Activated CD4-positive, alpha-beta T cell treated with anti-CD3 and anti-CD28 coated beads, Interleukin-2, amount 50 U/mL, for 16 hours (primary cell): ENCODE measurements at places on chromosomes 5 and 9.
A peak's percentile ranks its signal among the peaks of the same experiment; 100 is the strongest.

- DNase-seq = no peak
These were observed 138.3 kb downstream of the ZDHHC21 start for GRCh38 chr9:14554886-14555285.

DNA sequence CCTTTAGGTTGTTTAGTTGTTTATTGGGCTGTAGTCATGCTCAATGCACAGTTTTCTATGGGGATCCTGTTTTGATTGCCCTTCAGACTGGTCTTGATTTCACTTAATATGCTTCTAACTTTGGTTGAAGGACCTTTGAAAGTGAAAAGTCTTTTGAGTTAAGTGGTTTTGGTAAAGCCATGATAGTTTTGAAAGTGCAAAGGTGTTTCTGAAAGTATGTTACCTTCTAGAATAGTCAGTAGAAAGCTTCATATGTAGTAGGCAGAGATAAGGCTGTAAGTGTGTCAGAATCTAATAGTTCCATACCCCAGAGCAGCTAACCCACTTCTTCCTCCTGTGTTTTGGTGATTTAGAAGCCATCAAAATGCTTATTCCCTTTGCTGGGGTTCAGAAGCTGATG is 46.1 kb downstream of the RASGRF2 start:
- DNase-seq = no peak

DNA sequence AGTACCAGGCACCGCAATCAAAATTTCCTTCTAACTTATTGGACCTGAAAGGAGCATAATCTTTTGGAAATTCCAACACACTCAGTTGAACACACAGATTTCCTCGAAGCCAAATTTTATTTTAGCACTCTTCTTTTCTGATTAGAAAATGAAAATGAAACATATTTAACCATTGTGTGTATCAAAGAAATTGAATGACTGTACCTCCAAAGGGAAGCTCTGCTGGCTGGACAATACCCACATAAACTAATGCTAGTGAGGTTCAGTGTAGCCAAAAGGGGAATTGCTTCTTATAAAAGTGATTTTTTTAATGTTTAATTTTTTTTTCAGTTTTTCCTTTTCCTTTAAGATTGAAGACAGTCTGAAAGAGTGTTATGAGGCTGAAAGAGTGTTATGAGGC is 239.6 kb upstream of the NREP start:
- DNase-seq = no peak

- no peak for DNase-seq
These were observed 4.0 kb downstream of the ISL1 start for GRCh38 chr5:51386916-51387883.

DNA sequence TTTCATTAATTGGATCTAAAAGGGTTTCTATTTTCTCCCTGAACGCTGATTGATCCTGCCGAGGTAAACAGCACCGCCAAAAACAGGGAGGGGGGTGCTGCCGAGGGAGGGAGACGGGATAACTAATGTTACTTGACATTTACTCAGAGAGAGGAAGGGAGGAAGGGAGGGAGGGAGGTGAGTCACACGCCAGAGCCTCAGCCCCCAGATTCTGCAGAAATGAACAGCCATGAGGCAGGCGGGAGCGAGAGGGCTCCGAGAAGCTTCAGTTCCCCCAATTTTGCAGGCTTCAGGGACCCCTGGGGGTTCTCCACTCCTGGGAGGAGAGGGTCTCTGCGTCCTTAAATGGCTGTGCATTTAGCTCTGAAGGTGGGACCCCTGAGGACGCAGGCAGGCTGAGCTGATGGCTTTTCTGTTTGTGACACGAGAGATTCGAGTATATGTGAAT is 59.1 kb upstream of the IER5L start:
- peak; percentile 43 for DNase-seq

- no peak for DNase-seq
These were observed 41.3 kb upstream of the MEF2C start for GRCh38 chr5:88924330-88924657.

- peak; percentile 12 for DNase-seq
These were observed 56.7 kb upstream of the EQTN start for GRCh38 chr9:27353474-27354229.

- DNase-seq = no peak
These were observed 1317.4 kb upstream of the CDH9 start for GRCh38 chr5:28355831-28356230.

DNA sequence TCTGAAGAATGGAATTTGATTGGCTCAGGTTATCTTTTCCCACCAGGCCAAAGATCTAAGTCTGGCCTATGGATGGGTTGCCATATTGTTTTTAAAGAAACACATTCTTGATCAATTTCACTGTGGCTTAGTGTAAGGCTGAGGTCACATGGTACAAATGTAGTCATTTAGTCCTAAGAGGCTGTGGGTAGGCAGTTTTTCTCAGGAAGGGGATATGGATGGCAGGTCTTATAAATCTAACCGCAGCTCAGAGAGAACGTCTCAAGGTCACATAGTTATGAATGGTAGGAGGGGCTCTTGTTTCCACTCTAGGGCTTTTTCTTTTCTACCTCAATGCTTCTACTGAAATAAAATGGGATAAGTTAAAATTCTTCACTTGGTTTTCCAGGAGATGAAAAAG is 128.6 kb upstream of the ACTBL2 start:
- DNase-seq = peak; percentile 3

DNA sequence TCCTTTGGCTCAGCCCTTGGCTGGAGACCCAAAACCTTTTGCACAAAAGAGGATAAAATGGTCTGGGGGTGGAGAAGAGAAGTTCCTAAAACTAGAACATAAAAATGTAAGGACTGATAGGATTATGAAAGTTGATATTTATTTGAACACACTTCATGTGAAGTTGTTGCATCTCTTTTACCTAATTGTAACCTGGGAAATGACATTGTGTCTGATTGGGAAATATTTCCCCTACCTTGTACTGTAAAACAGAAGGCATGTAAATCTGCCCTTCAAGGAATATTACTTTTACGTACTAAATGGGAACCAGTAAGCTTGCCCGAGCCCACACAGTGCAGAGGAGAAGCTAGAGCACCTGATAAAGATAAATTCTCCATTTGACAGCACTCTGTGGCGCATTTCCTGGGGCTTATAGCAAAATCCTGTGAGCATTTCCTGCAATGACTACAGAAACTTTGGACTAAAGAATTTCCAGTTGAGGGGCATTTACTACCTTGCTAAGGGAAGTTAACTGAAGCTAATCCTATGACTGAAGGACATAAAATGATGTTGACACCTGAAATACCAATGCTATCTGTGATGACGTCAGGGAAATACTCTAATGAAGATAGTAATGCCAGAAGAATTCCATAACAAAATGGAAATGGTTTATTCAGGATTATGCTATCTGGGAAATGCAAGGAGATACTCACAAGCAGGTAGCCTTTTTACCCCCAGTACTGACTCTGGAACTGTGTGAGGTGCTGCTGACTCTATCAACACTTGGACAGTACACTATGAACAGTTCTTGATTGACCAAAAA is 78.3 kb upstream of the LIFR start:
- no peak for DNase-seq

DNA sequence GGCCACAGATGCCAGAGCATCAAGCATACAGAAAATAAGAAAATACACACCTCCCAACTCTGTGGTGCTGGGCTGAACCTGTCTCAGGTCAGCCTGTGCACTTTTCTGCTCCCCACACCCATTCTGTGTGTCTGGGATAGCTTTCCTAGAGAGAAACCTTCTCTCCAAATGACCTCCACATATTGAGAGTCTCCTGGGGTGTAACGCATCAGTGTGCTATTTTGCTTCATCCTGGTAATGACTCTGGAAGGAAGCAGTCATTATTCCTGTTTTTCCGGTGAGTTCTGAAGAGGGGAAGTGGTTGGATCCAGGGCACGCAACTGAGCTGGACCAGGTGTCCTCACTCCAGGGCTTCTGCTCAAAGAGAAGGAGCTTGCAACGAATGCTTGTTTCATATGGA is 73.2 kb upstream of the SH3PXD2B start:
- no peak for DNase-seq

DNA sequence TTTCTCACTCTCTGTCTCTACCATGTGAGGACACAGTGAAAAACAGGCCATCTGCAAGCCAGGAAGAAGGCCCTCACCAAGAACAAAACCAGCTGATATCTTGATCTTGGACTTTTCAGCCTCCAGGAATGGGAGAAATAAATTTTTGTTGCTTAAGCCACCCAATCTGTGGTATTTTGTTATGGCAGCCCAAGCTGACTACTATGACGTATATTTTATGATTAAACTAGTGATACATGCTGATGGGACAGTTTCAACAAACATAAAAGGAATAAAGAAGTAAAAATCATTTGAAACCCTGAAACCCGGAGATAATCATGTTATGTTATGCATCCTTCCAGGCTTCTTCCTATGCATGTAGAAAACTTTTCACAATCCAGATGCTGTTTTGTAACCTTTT is 71.5 kb upstream of the ERBIN start:
- DNase-seq = no peak

DNA sequence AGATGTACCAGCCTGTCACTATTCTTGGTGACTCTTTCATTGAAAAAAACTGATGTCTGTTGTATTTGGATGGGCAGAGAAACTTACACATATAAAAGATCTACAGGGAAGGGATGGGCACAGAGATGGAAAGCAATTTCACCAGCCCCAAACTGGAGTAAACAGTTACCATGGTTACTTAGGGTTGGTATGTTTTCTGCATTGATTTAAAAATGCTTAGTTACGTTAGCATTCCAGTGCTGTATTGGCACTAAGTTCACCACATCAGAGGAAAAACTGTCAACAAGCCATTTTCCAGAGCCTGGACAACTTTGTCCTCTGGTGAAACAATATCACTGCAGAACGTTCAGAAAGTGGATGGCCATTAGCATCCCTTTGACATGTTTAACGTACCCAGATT is 28.0 kb downstream of the MARCHF3 start:
- DNase-seq = no peak

DNA sequence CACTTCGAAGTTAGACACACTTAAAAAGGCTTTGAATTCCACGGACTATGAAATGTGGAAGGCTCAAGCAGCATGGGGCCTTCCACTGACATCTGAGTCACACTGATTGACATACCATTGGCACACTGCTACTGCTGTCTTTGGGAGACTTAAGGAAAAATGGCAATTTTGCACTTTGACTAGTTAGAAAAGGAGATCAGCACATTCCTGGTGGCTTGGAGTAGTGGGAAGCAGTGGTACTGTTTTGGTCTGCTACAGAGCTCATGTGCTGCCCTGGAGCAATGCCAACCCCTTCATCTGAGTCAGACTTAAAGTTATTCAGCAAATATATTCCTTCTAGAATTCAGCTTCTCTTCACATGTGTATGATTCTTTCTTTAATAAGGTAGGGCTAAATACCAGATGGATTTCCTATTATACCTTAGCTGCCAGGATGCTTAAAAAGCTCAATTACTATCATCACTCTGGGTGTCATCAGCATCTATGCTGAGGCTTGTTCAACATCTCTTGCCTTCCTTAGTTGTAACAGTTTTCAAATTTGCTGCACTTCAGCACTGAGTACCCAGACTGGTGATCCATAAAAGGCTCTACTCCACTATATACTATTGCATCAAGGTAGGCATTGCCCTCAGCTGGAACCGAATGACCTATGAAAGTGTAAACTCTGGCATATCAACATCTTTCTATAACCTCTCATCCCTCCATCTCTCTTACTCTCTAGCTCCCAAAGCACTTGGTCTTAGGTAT is 42.3 kb upstream of the MOCS2 start:
- no peak for DNase-seq

- DNase-seq = no peak
These were observed 378.2 kb downstream of the ACTL7B start for GRCh38 chr9:108477529-108478006.

GRCh38 chr9:13360188-13360587 is 80.7 kb upstream of the MPDZ start:
- DNase-seq = no peak

DNA sequence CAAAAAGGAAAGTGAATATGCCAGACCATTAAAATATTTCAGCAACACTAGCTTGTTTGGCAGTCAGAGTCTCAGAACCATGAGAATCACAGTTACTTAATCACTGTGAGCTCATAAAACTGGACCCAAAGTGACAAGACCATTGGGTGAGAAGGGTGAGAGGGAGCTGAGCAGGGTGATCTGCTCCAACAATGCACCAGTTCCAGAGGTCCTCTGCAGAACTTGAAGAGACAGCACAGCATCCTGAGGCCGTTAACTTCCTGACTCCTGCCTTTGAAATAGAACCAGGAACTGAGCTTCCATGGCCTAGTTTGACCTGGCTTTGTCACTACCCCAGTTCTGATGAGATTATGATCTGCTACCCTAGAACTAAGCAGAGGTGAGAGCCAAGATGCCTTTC is 57.4 kb downstream of the NFIB start:
- no peak for DNase-seq
